MCF 10A (cell line): ENCODE measurements at places on chromosomes 1 and 21. TPM values are rescaled to one million over a fixed set of nuclear protein-coding genes. Genes with fewer than 3 reads are reported as not detected.

CDA gene
- not detected in 2 replicates for total RNA-seq

CNR2 gene
- not detected in 2 replicates for total RNA-seq

A3GALT2 gene
- 0.32 TPM in 1 of 2 replicates, not detected in the other for total RNA-seq

ACTL8 gene
- total RNA-seq, result 0.23 TPM in 1 of 2 replicates, not detected in the other

SERINC2 gene
- total RNA-seq, result 117 and 140 TPM in 2 replicates

OR2L3 gene
- not detected in 2 replicates for total RNA-seq

DNA sequence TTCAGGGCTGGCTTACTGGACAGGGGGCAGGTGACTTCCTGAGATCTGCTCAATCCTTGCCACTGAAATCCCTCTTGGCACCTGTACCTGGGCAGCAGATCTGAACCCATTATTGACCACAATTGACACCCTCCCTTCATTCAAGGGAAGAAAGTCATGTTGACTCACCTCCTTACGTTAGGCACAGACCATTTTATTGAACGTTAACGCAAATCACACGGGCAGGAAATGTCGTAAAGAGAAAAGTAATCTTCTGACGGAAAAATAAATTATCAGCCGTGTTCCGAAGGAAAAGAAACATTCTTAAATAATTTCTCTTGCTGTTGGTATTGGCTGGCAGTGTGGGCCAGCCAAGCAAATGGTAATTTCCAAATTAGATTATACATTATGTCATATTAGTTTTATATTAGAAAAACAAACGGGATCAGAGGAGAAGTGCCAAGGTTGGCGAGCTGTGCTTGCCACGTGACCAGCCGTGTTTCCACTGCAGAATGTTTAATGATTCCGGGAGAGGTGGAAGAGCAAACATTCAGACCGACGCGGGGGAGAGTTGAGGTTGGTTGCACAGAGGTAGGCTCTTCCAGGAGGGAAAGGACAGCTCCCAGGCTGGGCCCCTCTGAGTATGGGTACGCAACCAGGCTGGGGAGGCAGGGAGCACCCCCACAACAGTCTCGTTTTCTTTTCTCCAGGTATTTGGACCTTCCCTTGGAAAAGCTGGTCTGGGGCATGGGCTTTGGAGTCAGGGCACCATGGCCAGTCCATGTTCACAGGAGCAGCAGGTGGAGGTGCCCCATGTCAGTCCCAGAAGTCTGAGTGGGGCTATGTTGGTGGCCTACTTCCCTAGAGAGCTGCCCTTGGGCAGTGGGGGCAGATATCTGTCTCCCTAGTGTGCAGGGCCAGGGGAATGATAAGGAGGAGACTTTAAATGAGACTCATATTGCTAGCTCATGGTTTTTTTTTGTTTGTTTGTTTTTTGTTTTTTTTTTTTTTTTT, 121.1 kb downstream of the FOXD2 start:
- no peaks in the 10 kb centered on the region for H3K36me3 ChIP-seq
- H3K27me3 ChIP-seq, result no peaks in the 10 kb centered on the region
- no peak for DNase-seq
- H3K27ac ChIP-seq, result no peak overlapping the region

DNA sequence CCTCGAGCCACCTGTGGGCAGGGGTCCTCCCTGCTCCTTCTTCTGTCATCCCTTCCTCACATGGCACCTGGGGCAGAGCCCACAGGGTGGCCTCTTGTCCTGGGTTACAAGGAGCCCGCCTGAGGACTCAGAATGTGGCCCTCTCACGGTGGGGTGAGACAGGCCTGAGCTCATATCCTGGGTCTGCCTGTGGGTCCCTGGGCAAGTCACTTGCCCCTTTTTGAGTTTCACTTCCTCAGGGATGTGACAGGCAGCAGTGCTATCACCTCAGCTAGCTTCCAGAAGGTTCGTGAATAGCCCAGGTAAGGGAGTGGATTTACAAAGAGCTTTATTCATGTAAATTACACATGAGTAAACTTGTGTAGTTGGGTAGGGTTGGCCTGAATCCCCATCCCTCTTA, 33.5 kb downstream of the HTR6 start:
- no peak overlapping the region for H3K27ac ChIP-seq
- H3K27me3 ChIP-seq, result no peaks in the 10 kb centered on the region
- H3K4me3 ChIP-seq, result no peak overlapping the region
- no peaks in the 10 kb centered on the region for H3K4me1 ChIP-seq
- DNase-seq, result no peak

- DNase-seq, result no peak
- H3K27ac ChIP-seq, result no peak overlapping the region
- H3K36me3 ChIP-seq, result no peaks in the 10 kb centered on the region
- H3K4me1 ChIP-seq, result no peaks in the 10 kb centered on the region
- no peak overlapping the region for H3K4me3 ChIP-seq
These were observed 10.6 kb downstream of the CDC14A start for GRCh38 chr1:100362821-100363466.

GRCh38 chr1:52542085-52542688, 10.7 kb downstream of the TUT4 start:
- no peak overlapping the region for H3K27ac ChIP-seq
- H3K4me3 ChIP-seq, result no peak overlapping the region
- no peak for DNase-seq
- H3K4me1 ChIP-seq, result no peaks in the 10 kb centered on the region
- H3K27me3 ChIP-seq, result no peaks in the 10 kb centered on the region
- H3K36me3 ChIP-seq, result peaks cover 57% of the 10 kb centered on the region

GRCh38 chr1:24899581-24900485, 30.2 kb downstream of the RUNX3 start:
- H3K4me1 ChIP-seq, result no peaks in the 10 kb centered on the region
- H3K27me3 ChIP-seq, result peaks cover 11% of the 10 kb centered on the region
- DNase-seq, result no peak
- H3K27ac ChIP-seq, result no peak overlapping the region
- H3K36me3 ChIP-seq, result no peaks in the 10 kb centered on the region

GRCh38 chr1:16009030-16009460, 5.0 kb downstream of the SRARP start:
- no peaks in the 10 kb centered on the region for H3K36me3 ChIP-seq
- no peak overlapping the region for H3K27ac ChIP-seq
- no peaks in the 10 kb centered on the region for H3K27me3 ChIP-seq
- peaks cover 15% of the 10 kb centered on the region for H3K4me1 ChIP-seq

DNA sequence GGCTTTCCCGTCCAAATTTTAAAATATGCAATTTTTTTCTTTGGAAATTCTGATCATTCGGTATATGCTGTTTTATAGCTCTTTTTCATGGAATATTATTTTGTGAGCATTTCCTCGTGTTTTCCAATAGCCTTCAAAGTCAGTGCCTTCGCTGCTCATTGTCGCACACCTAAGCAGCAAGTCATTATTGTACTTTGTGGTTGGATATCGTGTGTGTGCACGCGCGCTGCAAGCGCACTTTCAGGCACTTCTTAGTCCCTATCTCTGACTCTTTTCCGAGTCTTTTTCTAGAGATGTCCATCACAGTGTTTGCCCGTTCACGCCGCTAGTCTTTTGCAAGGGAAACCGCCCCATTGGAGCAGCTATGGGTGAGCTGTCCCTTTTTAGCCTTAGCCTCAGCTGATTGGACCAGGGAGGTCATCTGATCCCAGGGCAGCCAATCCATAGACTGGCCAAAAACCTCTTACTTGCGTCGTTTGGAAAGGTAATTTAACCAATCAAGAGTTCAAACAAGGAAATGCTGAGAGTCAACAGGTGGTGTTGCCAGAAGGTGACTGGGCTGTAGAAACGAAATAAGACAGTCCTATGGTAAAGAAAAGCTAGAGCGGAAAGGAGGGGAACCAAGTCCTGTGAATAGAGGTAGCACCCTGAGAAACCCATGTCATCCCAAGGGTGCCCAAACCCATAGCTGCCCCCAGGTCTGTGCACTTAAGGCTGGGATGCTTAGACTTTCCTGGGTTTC, 710 bp upstream of the HYI start:
- peak overlapping the region; percentile 78 for H3K4me3 ChIP-seq
- peaks cover 27% of the 10 kb centered on the region for H3K36me3 ChIP-seq
- H3K27me3 ChIP-seq, result no peaks in the 10 kb centered on the region
- peak; percentile 82 for DNase-seq
- peak overlapping the region; percentile 79 for H3K27ac ChIP-seq

DNA sequence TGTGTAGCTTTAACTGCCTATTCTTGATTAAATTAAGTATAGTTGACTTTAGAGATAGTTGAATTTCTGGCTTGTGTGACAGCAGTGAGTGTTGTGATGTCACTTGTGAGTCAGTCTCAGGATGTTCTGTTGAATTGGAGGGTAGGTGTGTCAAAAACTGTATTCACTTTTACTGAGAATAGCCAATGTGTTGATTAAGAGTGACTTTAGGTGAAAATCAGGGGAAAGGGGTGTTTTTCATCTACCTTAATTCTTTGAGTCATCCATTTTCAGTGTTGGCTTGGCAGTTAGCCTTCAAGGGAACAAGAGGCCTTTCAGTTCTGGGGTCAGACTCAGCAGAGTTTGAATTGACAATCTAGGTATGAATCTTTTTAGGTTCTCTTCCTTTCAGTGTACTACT, 75.9 kb downstream of the CDC14A start:
- no peaks in the 10 kb centered on the region for H3K27me3 ChIP-seq
- H3K36me3 ChIP-seq, result no peaks in the 10 kb centered on the region
- H3K4me3 ChIP-seq, result no peak overlapping the region
- no peak overlapping the region for H3K27ac ChIP-seq

- no peaks in the 10 kb centered on the region for H3K4me1 ChIP-seq
- H3K27ac ChIP-seq, result no peak overlapping the region
- no peak for DNase-seq
- H3K27me3 ChIP-seq, result no peaks in the 10 kb centered on the region
- H3K4me3 ChIP-seq, result no peak overlapping the region
These were observed 151.3 kb upstream of the COL6A1 start for GRCh38 chr21:45830221-45830640.

DNA sequence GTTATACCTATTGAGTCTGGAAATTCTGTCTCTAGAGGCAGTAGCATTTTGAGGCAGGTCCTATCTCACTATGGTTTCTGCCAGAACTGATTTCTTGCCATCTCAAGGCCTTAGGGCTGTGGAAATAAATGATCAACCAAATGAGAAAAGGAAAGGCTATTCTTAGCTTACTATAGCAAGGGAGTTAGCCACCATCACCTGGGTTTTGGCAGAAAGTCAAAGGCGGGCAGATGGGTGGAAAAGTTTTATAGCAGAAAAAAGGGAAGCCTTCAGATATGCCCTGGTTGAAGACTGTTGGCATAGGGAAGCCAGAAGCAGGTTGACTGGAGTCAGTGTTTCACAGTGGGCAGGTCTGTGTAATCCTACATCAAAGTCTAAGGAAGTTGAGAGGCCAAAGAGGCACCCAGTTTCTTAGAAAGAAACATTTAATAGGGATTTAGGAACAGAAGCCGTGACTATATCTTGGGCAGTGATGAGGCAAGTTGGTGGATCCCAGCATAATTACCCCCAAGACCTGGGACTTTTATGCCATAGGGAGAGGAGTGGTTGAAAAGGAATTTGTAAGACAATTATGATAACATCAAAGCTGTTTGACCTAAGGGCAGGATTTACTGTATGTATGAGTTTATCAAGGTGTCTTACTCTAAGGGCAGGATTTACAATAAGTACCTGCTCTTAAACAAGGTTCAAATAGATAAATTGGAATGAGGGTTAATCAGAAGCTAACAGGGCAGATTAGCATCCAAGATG, 29.7 kb downstream of the CTH start:
- DNase-seq, result no peak
- no peak overlapping the region for H3K4me3 ChIP-seq
- no peaks in the 10 kb centered on the region for H3K27me3 ChIP-seq
- H3K27ac ChIP-seq, result no peak overlapping the region
- no peaks in the 10 kb centered on the region for H3K4me1 ChIP-seq
